ENCODE measurements at places on chromosomes 5 and 9.
A peak's percentile ranks its signal among the peaks of the same experiment; 100 is the strongest.

DNA sequence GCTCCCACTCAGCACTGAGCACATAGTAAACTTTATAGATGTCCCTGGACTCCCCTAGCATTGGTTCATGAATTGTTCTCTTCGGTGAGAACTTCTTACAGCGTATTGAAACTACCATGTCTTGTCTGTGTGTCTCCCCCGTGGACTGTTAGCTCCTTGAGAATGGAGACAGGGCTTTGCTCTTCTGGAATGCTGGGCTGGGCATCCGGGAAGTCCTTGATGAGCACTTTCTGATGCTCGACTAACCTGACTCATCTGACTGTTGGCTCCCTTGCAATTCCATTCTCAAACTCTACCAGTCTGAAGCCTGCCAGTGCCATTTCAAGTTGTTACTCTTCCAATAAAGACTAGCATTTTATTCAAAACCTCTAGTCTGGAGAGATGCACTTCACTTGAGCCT lies 15.0 kb upstream of the PFDN1 start:
- DNase-seq, result no peak

GRCh38 chr9:77714077-77714549 lies 66.0 kb upstream of the GNA14 start:
- DNase-seq, result no peak

GRCh38 chr9:106486685-106487084 lies 376.3 kb upstream of the ZNF462 start:
- no peak for DNase-seq

- DNase-seq, result no peak
Observed at GRCh38 chr5:35811108-35811741, 45.5 kb upstream of the IL7R start.

DNA sequence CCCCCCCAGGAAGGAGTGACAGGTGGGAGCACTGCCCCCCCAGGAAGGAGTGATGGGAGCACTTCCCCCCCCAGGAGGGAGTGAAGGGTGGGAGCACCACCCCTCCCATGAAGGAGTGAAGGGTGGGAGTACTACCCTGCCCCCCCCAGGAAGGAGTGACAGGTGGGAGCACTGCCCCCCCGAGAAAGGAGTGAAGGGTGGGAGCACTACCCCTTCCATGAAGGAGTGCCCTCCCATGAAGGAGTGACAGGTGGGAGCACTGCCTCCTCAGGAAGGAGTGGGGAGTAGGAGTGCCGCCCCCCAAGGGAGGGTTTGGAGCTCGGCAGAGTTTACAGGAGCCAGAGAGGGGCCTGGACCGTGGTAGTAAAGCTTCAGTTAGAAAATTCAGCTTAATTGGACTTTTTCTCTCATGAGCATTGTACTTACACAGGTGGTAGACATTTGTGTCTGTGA lies 100.7 kb downstream of the CACNA1B start:
- no peak for DNase-seq

GRCh38 chr5:91556-92263 lies at the start of gene PLEKHG4B:
Gene PLEKHG4B, plus strand, starts transcription at chr5:92168. Its CDS starts 64 bp downstream, at chr5:92232.
- no peak for DNase-seq

GRCh38 chr5:163504079-163504931 lies 1.1 kb upstream of the MAT2B start:
- DNase-seq, result peak; percentile 31

DNA sequence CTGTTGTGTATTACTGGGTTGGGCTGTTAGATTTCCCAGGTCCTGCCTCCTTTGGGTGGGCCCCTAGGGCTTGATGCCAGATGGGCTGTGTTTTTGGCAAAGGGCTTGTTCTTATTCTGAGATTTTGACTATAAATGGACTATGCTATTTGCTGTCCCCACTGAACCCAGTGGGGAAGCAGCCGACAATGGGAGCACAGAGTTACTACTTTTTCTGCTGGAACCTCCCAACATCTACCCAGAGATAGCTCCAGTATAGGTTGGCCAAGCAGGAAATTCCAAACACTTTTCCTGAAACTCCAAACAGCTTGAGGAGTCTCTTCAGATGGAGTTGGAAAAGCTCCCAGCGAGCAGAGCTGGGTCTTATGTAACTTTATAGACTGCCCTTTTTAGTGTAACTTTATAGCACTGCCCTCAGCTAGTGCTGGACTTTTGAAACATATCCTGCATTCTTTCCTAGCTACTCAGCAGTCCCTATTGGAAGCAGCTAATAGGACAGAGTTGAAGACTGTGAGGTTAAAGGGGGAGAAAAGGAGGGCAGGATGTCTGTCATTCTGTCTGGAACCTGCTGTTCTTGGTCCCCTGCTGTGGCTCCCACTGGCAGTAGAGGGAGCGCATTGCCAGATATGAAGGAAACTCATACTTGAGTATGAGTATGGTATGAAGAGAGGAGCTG lies 21.0 kb downstream of the RUSC2 start:
- DNase-seq, result no peak

- DNase-seq, result no peak
Observed at GRCh38 chr9:124010303-124010664, 1.3 kb upstream of the LHX2 start.

GRCh38 chr9:76135902-76136301 lies 245.4 kb downstream of the PCSK5 start:
- DNase-seq, result no peak

DNA sequence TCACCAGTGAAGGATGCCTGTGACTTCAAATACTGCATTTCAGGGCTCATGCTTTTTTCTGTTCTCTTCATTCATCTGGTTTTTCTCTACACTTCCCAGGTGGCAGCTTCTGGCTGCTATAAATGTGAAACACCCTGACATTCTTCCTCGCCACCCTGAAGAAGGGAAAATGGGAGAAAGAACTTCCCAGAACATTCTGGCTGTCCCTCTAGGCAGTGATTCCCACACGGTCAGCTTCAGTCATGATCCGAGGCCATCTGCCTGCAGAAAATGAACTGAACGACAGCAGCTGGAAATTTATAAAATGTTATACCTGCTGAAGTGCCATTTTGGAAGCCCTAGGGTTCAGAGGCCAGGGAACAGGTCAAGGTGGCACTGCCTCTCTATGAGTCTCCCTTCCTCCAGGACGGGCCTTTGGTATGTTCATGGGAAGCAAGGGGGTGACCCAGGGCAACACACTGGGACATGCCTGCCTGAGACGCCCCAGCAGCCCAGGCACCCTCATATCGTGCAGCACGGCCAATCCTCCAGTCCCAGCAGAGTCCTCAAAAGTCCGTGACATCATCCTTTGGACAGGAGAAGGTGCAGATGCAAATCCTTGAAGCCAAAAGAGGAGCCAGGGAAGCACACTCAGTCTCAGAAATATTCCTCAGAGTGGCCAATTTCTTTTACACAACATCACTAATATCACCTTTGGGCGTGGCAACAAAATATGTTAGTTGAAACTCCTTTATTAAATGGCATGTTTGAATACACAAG lies 107.1 kb downstream of the SEMA5A start:
- no peak for DNase-seq
